Epithelial cell of proximal tubule (primary cell): ENCODE measurements at places on chromosomes 7 and 10. TPM values are rescaled to one million over a fixed set of nuclear protein-coding genes. Genes with fewer than 3 reads are reported as not detected.

- no peak for DNase-seq
Observed at GRCh38 chr7:618539-619367, 99.1 kb upstream of the PDGFA start.

- peak; percentile 54 for DNase-seq
Observed at GRCh38 chr10:28991333-28992270, 297.3 kb upstream of the LYZL1 start.

Gene CTTNBP2
- 1.8 and 2.0 TPM in 2 replicates for total RNA-seq

DNA sequence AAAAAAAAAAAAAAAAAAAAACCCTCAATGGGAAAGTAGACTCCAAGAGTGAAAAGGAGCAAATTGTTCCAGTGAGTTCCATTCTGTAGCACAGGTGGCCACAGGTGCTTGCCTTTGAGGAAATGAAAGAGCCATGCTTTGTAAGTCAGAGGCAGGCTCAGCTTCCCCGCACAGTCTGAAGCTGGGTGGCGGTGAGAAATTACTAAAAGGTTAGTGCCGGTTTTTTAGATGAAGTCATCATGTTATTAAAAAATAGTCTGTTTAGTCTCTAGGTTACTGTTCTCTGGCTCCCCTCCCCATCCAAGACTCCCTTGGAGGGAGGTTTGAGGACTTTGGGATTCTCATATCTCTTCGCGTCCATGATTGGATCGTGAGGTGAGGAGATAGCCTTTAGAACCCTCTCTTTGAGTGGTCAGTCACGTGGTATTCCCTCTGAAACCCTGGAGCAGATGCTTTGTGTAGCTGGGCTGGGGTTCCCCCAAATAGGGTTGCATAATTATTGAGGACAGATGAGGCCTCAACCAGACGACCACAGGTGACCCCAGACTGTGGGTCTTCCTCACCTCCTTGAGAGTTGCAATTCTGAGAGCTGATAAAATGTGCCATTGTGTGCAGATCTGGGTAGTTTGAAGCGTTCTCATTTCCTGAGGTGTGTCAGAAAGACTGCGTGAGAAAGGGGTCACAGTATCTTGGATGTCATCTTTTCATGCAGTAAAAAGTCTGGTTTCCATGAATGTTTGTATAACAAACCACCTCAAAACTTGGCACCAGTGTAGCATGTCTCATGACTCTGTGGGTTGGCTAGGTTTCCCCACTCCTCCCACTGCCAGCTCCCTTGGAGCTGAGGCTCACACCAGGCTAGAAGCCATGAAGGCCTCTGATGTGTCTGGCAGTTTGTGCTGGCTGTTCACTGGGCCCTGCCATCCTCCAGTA, 27.1 kb downstream of the OGDH start:
- peak; percentile 80 for DNase-seq

- no peak for DNase-seq
Observed at GRCh38 chr7:92674379-92674778, 84.2 kb upstream of the FAM133B start.

DNA sequence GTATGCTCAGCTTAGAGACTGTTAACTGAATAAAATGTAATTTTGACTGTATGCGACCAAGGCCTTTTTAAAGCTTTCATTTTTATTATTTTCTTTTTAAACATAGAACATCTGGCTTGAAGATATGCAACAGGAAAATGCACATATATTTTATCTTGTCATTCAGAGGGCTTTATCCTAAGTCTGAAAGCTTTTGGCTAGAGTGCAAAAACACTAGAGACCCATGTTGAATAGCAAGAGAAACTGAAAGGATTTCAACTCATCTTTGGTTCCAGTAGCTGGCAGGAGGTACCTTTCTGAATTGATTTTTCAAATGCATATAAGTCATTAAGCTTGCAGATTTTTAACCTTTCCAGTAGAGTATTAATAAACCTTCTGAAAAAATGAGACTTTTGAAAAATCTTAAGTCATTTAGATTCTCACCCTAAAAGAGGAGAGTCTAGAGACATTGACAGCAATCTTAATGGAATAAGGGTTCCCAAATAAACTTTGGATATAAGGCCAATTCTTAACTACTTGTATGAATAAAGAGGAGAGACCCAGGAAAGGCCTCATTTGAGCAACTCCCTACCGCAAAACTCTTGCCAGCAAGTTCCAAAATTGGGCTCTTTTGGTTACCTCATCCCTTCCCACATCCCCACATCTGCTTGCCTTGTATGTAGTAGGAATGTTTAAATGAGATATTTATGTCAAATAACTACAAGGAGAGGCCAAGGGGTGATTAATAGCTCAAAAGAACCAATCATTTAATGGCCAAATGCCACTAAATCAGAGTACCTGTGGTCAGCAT, 454.4 kb downstream of the HTR7 start:
- no peak for DNase-seq

Gene GRID1
- 0.52 TPM in 1 of 2 replicates, not detected in the other for total RNA-seq

DNA sequence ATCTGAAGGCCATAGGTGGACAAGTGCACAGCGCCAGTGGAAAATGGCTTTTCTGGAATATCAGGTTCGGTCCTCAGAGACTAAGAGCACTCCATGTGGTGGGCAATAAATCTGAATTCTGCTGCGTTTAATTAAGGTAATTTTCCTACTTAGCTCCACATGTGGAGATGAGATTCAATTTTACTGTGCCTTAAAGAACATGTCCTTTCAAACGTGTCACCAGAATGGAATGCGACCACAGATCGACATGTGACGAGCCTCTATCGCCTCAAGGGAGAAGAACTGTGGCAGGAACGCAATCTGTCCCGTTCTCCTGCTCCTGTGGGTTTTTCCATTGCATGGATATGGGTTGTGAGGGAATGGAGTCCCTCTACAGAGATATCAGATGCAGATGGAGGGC, 205.3 kb upstream of the ZNF32 start:
- DNase-seq, result no peak

DNA sequence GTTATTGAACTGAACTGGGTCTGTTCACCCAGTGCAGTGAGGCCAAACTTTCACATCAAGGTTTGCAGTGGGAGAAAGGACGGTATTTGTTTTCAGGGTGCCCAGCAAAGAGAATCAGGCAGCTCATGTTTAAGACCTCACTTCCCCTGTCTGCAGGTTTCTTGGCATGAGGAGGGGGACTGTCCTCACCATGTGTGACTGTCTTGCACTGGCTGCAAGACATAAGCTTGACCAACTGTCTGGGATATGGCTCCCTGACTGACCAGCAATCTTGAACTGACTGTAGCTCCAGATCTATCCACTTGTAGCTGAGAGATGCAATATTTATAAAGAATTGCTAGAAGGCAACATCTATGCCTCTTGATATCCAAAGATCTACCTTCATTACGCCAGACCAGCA, 39.9 kb downstream of the RAMP3 start:
- no peak for DNase-seq

Gene CYP2C9
- total RNA-seq, result 1.0 TPM in 1 of 2 replicates, not detected in the other

Gene GRM3
- not detected in 2 replicates for total RNA-seq

DNA sequence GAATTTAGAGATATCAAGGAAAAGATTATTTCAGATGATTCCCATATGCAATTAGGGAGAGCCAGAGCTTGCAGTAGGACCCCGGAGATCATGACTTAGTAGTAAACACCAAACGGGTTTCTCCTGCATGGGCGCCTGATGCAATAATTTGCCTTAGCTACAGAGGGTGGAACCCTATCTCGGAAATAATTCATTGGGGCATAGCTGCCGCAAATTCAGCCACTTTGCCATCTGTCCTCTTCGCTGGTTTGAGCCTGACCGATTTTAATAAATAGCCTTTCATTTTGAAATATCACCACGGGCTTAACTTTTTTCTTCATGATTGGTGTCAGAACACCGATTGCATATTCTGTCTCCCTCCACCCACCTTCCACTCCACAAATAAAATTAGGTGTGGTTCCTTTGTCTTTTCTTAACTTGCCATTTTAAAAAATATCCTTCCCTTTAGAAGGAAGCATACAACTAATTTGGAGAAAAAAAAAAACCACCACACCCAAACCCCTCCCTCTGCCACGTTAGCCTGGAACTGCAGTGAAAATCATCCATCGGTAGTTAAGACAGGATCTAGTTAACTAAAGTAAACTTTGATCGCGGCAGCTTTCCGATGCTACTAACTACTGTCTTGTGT, 1.4 kb downstream of the GARS1 start:
- DNase-seq, result no peak

GRCh38 chr10:98959379-98959778, 276.3 kb downstream of the HPSE2 start:
- no peak for DNase-seq

- DNase-seq, result no peak
Observed at GRCh38 chr7:135644154-135644553, 18.2 kb upstream of the STMP1 start.

GRCh38 chr10:11658801-11659368, 47.4 kb upstream of the USP6NL start:
- DNase-seq, result no peak
